ENCODE measurements at places on chromosomes 2 and 18.

GRCh38 chr2:174322746-174323145 is 12.0 kb upstream of the SP9 start:
- DNase-seq = no peak

- peak; percentile 25 for DNase-seq
Measured at GRCh38 chr2:217805668-217806481, 196.9 kb downstream of the TNS1 start.

- no peak for DNase-seq
Measured at GRCh38 chr2:25996844-25997243, 14.5 kb upstream of the KIF3C start.

- no peak for DNase-seq
Measured at GRCh38 chr2:159150280-159150746, 136.2 kb downstream of the WDSUB1 start.

GRCh38 chr2:119760956-119761275 is 1.2 kb downstream of the PTPN4 start:
- DNase-seq = no peak

- peak; percentile 58 for DNase-seq
Measured at GRCh38 chr2:127678531-127678930, 3.2 kb upstream of the LIMS2 start.

DNA sequence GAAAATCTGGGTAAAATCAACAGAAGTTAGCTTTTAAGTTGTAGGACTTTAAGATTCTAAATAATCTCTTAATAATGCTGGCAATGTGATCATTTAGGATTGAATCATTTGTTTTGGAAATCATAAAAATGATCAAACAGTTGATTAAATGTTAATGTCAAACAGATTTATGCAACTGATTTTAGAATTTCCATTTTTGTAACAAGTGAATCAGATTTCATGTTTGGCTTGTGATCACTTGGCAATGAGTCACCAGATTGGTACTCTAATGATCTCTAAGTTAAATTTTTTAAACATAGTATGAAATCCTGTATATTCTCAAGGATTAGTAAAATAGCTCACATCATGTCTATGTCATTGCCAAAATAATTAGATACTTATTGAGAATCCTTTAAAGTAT is 50.1 kb upstream of the UNC80 start:
- DNase-seq = no peak

DNA sequence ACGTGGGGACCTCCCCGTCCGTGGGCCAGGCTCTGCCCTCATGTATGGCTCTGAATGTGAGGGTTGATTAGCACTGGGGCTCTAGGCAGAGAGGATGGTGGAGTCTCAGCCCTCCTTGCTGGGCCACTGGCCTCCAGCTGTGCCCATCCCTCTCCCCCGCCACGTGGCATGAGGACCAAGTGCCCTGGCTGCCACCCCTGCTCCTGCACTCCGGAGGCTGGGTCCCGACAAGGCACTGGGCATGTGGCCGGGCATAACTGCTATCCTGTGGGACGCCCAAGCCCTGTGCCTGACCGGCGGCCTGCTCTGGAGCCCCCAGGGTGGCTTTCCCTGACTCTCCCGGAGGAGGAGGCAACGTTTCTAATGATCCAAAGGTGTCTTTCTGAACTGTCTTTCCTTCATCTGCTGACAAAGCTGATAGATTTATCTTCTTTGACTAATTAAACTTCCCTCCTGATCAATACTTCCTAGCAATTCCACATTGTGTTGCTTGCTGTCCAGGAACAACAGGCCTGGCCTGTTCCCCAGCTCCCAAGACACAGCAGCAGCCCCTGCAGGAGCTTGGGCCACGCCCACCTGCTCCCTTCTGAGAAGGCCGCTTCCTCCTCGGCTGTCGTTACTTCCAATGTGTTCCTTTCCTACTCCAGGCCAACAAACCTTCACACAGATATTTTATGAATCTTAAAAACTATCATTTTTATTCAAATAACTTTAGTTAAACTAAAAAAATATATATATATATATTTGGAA is 132.0 kb downstream of the SNTG2 start:
- no peak for DNase-seq

DNA sequence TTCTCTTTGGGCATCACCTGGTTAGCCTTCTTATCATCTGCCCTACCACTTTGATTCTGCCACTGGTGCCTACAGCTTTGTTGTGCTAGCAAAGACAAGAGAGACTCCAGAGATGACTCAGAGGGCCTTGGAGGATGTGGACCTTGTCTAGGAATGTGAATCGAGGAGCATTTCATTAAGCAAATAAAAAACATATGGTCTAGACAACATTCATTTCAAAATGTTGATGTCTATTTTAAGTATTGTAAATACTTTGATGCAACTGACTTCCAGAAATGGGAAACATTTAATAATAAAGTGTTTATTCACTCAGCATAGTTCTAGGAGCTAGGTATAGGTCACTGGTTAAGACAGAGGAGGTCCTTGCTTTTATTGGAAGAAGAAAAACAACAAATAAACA is 195.5 kb downstream of the CDCA7 start:
- no peak for DNase-seq

DNA sequence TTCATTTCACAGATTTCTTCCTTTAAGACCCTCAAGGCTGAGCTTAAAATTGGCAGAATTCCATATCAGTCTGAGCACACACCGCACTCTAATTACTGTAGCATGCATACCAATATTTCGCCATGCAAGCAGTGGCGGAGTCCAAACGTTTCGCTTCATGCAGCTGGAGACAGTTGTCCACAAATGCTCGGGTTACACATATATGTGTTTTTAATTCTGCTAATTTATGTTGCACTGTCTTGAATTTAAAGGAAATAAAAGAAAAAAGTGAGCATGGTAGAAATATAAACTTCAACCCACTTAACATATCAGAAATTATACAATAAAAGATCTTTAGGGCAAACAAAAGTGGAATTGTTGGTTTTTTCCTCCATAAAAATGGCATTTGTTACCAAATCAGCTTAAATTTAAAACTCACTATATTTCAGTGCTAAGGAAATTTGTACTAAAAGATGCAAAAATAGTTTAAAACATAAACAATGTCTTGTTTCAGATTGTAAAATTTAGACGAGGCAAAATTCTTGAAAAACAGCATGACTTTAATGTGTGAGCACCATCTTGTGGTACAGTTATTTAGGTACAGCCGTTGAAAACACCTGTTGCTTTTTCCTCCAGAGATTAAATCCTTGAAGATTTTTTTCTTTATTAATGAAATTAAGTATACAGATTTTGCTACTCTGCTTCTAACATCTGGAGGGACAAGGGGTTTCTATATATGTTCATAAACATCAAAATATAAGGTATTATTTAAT is 24.1 kb upstream of the KANSL1L start:
- peak; percentile 54 for DNase-seq

DNA sequence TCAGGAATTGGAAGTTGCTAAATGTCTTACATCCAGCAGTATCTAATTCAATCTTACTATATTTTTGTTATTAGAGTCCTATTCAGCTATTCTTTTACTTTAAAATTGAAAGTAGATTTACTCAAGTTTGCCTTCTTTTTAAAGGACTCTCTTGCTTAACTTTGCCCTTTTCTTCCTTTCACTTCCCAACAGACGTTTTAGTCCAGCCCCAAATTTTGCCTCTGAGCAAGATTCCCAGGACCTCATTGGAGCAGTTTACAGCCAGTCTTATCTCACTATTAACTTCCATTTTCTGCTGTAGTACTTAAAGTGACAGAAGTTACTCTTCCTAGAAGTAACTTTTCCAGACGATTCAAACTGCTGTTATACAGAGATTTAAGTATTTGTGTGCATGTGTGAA is 1.7 kb upstream of the PRKD3 start:
- peak; percentile 75 for DNase-seq

- no peak for DNase-seq
Measured at GRCh38 chr2:177537636-177538035, 145.1 kb downstream of the AGPS start.

DNA sequence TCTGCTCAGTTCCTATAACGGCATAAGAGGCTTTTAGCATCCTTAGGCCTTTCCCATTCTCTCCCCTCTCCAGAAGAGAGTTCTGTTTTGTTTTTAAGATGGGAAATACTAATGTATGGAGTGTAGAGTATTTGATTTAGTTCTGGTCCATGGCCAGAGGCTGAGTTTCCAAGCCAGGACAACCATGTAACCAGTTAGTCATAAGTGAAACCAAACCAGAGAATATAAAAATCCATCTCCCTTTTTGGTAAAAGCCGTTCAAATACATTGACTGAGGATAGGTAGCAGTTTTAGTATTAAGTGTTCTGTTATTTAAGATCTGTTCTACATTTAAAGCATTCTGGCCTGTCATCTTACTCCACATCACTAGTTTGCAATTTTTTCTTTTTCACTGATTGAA is 3.1 kb downstream of the PSMD1 start:
- no peak for DNase-seq

- no peak for DNase-seq
Measured at GRCh38 chr18:48740068-48740440, 201.2 kb downstream of the CTIF start.

GRCh38 chr2:60535685-60536312 is 17.7 kb downstream of the BCL11A start:
- DNase-seq = no peak

DNA sequence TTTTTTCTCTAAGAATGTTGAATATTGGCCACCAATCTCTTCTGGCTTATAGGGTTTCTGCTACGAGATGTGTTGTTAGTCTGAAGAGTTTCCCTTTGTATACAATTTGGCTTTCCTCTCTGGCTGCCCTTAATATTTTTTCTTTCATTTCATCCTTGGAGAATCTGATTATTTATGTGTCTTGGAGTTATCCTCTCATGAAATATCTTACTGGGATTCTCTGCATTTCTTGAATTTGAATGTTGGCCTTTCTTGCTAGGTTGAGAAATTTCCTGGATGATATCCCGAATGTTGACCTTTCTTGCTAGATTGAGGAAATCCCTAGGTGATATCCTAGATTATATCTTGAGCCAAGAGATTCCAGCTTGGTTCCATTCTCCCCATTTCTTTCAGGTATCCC is 125.6 kb downstream of the SLC5A7 start:
- no peak for DNase-seq

DNA sequence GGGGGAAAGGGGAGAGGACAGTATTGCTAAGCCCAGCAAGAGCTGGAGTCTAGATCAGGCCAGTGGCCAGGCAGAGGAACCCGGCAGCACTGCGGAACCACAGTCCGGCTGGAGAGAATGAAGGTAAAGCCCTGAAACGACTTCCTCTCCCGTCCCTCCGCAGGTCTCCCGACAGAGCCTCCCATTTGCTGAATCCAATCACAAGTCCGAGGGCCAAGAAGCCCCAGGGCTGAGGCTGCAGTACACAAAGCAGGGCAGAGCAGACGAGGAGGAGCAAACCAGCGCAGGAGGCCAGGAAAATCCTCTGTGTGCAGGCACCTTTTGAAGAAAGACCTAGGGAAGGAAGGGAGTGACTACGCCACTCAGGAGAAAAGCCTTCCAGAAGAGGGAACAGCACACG is 104.4 kb downstream of the OSBPL1A start:
- DNase-seq = no peak

GRCh38 chr2:99112617-99113016 is 28.9 kb upstream of the C2orf15 start:
- DNase-seq = no peak

DNA sequence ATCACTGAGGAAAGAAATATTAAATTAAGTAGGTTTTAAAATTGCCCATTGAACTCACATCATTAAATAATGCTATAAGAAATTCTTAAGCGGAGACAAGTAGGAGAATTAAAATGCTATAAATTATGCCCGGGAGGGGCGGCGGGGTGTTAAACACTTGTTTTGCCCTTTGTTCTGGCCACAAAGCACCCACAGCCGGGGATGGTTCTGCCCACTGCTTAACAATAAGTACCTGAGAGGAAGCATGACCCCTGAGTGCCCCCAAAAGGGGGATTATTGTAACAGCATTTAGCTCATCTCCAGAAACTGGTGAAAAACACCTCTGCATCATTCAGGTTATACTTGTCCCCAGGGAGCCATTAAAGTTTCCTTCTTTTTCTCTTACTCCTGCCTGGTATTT is 332.7 kb upstream of the POU3F3 start:
- no peak for DNase-seq

DNA sequence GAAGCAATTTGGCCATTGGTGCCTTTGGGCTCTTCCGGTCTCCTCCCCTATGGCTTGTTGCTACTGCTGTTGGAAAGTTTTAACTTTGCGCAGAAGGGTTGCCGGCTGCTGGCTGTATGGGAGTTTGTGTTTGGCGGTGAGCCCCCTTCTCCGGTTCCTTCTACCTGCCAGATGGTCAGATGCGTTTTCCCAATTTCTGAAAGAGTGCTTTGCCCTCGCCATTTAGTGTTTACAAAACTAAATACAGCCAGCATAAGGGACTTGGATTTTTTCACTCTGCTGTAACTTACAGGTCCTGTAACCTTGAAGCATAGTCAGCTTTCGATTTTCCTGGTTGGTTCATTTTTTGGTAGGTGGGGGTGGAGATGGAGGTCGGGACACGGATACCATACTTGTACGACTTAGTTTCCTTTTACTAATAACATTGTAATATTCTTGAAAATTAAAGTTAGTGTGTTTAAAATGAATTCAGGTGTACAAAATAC is 604 bp downstream of the COQ10B start:
- DNase-seq = peak; percentile 93

GRCh38 chr2:144183727-144184126 is 336.2 kb downstream of the ZEB2 start:
- no peak for DNase-seq

DNA sequence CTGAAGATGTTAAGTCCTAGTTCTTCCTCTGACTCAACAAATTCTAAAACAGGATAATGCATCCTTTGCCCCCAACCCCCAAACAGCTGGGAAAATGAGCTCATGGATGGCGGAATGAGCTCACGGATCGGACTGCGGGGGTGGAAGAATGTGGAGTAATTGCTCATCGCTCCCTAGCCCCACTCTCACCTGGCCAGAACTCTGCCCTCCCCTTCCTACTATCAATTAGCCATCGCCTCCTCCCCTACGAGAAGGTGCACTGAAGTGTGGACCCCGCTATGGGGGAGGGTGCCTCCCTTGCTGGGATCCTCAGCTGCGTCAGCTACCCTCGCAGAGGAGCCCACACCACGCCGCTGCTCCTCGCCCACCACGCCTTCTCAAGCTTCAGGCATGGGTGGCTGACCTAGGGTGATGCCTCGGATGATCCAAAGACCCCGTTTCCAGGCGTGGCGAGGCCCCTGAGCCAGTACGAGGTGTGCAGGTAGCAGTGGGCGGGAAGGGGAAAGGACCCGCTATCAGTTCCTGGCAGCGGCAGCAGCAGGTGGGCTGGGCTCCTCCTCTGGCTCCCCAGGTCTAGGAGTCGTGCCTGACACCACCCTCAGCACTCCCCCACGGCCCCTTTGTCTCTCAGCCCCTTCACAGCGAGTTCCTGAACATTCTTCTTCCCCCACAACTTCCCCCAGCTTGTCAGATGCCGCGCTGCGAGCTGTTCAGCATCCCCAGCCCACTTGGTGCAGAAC is 82.1 kb upstream of the POMC start:
- DNase-seq = no peak

GRCh38 chr18:52342456-52342855 is 2.5 kb downstream of the DCC start:
- no peak for DNase-seq

Data from sigmoid colon (tissue), 7 donors.